ENCODE measurements at places on chromosomes 4 and X. TPM values are rescaled to one million over a fixed set of nuclear protein-coding genes. Genes with fewer than 3 reads are reported as not detected.

Gene CCDC110
- polyA plus RNA-seq: 1.2 TPM

Gene PRKG2
- polyA plus RNA-seq: not detected

Gene UGT2B15
- not detected for polyA plus RNA-seq

Gene PAK3
- 23.9 TPM for polyA plus RNA-seq

Gene ANOS1
- 0.76 TPM for polyA plus RNA-seq

Gene SPANXN3
- polyA plus RNA-seq: not detected

Gene SETD7
- 40.6 TPM for polyA plus RNA-seq

Gene GC
- not detected for polyA plus RNA-seq

Gene PNMA5
- not detected for polyA plus RNA-seq

Data from Purkinje cell (primary cell).